ENCODE measurements at places on chromosomes 2 and 18. TPM values are rescaled to one million over a fixed set of nuclear protein-coding genes. Genes with fewer than 3 reads are reported as not detected.

GRCh38 chr2:68118816-68119215 is 38.9 kb upstream of the PNO1 start:
- DNase-seq: no peak

SH2D6 gene
- 0.26 TPM for total RNA-seq

GRCh38 chr2:72010647-72011369 is 136.9 kb downstream of the CYP26B1 start:
- DNase-seq: no peak

ABCG5 gene
- total RNA-seq: not detected

DNA sequence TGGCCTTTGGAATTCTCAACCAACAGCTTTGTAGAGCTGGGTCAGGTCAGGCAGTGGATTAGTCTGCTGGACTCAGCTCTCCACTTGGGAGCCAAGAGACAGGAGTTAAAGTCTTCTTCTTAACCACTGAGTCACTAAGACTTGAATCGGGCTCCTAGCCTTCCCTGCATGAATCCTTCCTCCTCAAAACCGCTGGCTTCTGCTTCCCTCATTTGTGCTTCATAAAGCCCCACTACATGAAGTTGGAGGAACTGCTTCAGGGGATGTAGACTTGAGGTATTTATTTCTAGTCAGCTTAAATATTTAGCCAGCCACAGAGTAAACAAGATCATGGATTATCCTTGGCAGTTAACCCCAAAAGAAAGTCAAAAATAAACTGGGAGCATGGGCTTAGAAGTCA is 536.3 kb upstream of the TNP1 start:
- DNase-seq: no peak

DNA sequence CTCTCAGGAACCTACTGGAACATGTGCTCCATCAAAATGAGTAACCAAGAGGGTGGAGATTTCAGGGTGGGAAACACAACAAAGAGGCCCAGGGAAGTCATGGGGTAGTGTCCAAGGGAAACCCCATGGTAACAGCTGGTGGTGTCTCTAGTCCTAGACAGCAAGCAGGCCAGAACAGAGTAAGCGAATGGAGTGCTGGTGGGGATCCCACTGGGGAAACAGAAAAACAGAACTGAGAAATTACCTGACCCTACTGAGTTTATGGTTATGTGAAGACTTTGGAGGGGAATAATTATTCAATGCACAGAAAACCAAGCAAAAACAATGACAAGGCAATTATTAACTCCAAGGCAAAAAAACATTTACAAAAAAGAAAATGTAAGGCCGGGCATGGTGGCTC is 16.9 kb downstream of the ERCC3 start:
- no peak for DNase-seq

DNA sequence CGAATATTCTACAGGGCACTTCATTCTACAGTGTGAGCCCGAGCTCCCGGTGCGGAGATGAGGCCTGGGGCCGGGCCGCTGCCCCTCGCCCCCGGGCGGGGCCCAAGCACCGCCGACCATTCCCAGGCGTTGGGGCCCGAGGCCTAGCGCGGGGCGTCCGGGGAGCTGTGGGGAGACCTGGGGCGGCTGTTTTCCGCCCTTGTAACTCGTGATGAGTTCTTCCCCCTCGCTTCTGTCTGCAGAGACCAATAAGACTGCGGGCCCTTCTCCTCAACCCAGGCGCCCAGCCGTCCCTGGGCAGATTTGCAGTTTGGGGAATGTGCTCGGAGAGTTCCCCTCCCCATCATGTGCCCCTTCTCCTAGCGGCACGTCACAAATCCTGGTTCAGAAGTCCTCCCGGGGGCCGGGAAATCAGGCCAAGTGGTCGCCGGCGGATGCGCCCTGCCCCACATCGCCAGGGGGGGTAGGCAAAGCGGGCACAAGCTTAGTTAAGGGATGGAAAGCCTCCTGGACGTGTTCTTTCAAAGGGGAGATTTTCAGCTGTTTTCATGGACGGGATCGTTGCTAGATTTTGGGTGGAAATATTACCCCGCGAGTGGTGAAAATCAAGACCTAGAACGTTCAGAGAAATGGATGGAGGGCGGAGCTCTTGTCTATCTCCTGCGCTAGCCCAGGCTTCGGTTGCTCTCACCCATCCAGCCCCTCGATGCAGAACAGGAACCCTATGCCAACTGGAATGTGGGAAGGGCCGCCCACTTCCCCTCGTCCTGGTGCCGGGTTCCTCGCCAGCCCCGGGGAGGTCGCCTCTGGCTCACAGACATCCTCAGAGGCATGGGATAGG is 18.8 kb upstream of the HAAO start:
- no peak for DNase-seq

DNA sequence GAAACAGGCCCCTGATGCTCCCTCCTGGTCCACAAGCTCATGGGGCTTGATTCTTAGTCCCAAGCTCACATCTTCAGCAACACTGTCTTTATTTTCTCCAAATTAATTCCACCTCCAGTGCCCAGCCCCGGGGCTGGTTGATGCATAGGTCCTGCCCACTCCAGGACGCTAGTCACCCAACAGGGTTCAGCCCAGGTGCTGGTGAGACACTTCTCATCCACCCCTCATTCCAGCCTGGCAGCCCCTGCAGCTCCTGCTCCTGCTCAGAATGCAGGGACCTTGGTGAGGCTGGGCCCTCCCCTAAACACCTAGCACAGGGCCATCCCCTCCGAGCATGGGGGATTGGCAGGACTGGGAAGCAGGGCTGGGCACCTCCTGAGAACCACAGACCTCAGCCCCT is 25.7 kb downstream of the STEAP3 start:
- DNase-seq: no peak

KIF1A gene
- 0.14 TPM for total RNA-seq

- DNase-seq: no peak
Observed at GRCh38 chr2:219084791-219085190, 24.1 kb upstream of the IHH start.

DNA sequence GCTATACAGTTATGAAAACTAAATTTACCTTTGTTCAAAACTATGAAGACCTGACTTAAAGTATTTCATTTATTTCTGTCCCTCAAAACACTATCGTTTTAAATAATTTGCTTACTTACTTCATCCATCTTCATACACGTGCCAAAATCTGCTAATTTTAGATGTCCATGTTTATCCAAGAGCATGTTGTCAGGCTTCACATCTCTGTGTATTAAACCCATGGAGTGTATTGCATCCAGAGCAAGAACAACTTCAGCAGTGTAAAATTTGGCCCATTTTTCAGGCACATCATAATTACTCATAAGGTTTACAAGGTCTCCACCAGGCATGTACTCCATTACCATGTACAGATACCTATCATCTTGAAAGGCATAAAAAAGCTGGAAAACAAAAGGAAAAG is 80.3 kb downstream of the SLC66A3 start:
- DNase-seq: no peak

DNA sequence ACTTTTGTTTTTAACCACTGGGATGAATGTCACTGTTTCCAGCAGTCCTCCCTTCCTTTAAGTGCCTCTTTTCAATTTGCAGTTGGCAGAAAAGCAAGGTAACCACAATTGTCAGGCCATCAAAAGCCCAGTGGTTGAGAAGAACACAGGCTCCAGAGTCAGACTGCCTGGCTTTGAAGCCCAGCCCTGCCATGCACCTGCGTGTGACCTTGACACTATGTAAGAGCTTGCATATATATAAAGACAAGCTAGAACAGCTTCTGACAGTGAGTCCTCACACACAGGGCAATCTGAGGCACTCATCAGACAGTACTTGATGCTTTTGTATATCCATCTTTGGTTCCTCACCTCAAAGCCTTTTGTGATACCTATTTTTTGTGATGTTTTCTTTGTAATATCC is 11.0 kb downstream of the CCBE1 start:
- DNase-seq: no peak

- peak; percentile 58 for DNase-seq
Observed at GRCh38 chr2:239819091-239819973, 205.8 kb downstream of the NDUFA10 start.

DNA sequence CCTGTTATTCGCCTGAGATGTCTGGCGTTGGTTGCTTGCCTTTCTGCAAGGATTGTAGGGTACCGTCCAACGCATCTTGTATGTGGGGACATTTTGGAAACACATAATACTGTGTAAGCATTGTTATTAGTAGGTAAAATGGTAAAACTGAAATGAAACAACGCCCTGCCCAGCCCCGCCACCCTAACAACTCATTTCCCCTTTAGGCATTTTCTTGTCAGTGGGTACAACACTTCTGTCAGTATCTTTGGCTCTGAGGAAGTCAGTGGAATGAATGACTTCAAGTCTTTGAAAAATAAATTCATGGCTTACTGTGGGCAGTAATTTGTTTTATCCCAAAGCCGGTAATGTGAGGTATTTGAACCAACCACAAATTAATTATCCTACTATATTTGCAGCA is 86.0 kb downstream of the FMNL2 start:
- DNase-seq: no peak

- peak; percentile 79 for DNase-seq
Observed at GRCh38 chr2:237700512-237701032, 73.2 kb downstream of the LRRFIP1 start.

GRCh38 chr2:231713730-231714638 is 5.7 kb downstream of the PTMA start:
- peak; percentile 84 for DNase-seq

CNTNAP5 gene
- total RNA-seq: 0.11 TPM

DNA sequence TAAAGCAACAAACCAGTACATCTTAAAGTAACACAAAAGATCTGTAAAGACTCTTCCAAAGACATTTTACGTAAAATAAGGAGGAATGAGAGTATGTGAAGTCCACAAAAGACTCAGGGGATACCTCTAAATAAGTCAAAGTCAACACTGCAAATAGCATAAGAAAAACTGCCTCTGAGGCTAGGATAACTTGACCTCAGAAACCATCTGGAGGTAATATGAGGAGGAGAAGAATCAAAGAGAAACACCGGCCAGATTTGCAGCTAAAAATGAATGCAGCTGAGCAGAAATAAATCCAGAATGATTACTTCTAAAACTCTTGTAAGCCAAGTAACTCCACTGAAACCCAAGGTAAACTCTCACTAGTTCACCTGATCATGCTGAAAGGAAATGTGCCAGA is 52.2 kb upstream of the ERMN start:
- no peak for DNase-seq

NETO1 gene
- not detected for total RNA-seq

DNA sequence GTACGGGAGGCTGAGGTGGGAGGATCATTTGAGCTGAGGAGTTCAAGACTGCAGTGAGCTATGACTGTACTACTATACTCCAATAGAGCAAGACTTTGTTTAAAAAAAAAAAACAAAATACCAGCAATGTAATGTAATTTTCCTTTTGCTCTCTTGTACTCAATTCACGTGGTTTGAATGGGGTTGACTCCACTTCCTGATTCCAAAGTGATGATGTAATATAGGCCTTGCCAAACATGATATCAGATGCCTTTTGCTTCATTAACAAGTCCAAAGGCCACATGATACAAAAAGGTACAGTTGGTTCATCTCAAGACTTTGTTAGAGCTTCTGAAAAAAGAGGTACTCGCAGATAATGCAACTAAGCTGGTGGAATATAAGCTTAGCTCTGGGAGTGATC is 321.8 kb downstream of the ZEB2 start:
- peak; percentile 77 for DNase-seq

- no peak for DNase-seq
Observed at GRCh38 chr18:79765491-79766245, 32.1 kb upstream of the KCNG2 start.

DNA sequence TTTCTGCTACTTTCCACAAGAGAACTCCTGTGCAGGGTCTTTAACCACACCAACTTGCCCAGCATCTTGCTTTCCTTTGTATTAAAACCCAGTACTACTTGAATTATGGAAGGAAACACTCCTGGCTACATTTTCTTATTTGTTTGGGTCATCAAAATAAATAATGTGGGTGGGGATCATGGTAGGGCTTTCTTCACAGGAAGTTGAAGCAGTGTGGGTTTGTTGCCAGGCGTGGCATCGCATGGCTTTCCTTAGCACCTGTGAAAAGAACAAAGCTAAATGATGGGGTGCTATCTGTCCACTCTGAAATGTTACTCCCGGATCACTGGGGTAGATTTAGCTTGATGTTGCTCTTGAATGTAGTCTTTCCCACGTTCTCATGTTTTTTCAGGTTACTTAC is 18.7 kb downstream of the ARHGAP25 start:
- DNase-seq: no peak

Measured in HT1080 (cell line).